ENCODE measurements at places on chromosomes 6 and 20. TPM values are rescaled to one million over a fixed set of nuclear protein-coding genes. Genes with fewer than 3 reads are reported as not detected.

- H3K27me3 ChIP-seq, result peaks cover 3% of the 10 kb centered on the region
- no peaks in the 10 kb centered on the region for H3K4me1 ChIP-seq
- H3K36me3 ChIP-seq, result no peaks in the 10 kb centered on the region
Observed at GRCh38 chr6:39822846-39823815, 31.0 kb downstream of the DAAM2 start.

- no peaks in the 10 kb centered on the region for H3K4me1 ChIP-seq
- DNase-seq, result no peak
- H3K27ac ChIP-seq, result no peak overlapping the region
- no peaks in the 10 kb centered on the region for H3K36me3 ChIP-seq
- H3K27me3 ChIP-seq, result peaks cover 4% of the 10 kb centered on the region
- no peak overlapping the region for H3K4me3 ChIP-seq
Observed at GRCh38 chr20:43554369-43554768, 4.5 kb upstream of the SGK2 start.

DNA sequence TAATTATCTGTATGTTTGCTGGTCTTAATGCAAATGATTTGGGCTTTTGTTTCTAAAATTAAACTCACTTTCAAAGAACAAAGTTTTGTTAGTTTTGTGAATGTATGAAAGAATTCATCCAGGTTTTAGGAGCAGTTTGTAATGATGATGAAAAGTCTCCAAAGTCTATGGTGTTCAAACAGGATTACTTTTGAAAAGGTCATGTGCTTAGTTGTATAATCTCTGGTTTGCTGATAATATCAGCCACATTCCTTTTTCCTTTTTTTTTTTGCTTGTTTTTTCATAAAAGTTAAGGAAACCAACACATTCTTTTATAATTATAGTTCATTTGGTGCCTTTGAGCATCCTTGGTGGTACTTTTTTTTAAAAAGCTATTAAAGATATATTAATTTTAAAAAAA is 88.9 kb downstream of the RTN4IP1 start:
- no peak for DNase-seq
- peaks cover 38% of the 10 kb centered on the region for H3K4me1 ChIP-seq

Gene PXDC1
- total RNA-seq, result 0.57 TPM

Gene FAM229B
- 1.1 TPM for total RNA-seq

Gene MUCL3
- total RNA-seq, result not detected

Gene UTRN
- 48.3 TPM for total RNA-seq
